ENCODE measurements at places on chromosomes 5 and 9. TPM values are rescaled to one million over a fixed set of nuclear protein-coding genes. Genes with fewer than 3 reads are reported as not detected.

DNA sequence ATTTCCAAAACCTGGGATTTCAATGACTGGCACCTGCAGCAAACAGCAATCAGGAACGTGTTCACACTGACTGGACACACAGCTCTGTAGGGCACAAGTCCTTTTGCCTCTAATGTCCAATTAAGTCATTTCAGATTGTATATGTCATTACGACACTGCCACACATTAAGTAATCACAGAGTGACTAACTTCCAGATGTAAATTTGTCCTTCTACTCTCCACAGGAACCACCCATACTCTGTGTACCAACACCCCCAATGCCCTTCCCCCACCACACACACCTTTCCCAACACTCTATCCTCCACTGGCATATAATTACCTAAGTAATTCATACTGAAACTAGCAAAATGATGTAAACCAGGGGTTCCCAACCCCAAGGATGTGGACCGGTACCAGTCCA is 30.5 kb downstream of the LARS1 start:
- no peak for DNase-seq

DNA sequence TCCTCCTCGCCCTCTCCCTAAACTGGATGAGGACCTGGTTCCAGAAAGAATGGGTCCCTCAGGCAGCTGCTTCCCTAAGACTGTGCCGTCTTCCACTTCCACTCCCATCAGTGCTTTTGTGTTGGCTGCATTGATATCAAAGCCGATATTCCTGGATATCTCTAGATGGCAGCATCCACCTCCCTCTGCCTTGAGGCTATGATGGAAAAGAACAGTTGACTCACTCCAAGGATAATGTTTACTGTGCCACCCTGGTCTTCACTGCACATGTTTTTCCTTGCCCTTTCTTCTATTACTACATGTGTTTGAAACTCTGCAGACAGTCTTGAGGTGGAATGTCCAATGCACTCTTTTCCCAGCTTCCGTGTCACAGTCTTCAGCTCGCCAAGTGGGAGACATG is 211.6 kb downstream of the MAST4 start:
- DNase-seq = peak; percentile 56

DNA sequence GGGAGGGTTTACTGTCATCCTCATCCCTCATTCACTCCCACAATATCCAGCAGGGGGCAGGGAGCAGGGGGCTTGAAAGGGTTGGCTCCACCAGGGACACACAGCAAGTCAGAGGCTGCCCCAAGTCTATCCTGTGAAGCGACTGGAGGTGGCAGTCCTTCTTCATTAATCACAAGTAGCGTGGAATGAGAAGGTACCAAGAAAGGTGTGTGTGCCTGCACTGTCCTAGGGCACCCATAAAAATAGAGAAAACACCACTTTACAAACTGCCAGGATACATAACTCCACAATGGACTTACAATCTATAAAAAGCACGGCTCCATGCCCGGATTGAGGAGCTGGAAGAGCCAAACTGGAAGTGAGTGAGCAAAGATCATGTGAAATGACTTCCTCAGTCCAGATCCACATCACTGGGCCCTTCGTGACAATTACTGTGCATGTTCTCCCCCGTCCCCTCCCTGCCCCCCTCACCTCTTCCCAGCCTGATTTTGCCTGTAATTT is 183.9 kb downstream of the SLIT3 start:
- DNase-seq = no peak

OLFM1 gene
- 3.6 TPM for total RNA-seq

GNAQ gene
- total RNA-seq = 62.4 TPM

WNT8A gene
- total RNA-seq = 7.2 TPM

CER1 gene
- total RNA-seq = 3.9 TPM

PCDHGA3 gene
- 2.2 TPM for total RNA-seq

IFNE gene
- 11.1 TPM for total RNA-seq

Data from umbilical cord (tissue), 2 donors.